ENCODE measurements at places on chromosomes 16 and 17.
A peak's percentile ranks its signal among the peaks of the same experiment; 100 is the strongest.

- DNase-seq = peak; percentile 49
These were observed 25.2 kb upstream of the USP36 start for GRCh38 chr17:78865682-78866390.

DNA sequence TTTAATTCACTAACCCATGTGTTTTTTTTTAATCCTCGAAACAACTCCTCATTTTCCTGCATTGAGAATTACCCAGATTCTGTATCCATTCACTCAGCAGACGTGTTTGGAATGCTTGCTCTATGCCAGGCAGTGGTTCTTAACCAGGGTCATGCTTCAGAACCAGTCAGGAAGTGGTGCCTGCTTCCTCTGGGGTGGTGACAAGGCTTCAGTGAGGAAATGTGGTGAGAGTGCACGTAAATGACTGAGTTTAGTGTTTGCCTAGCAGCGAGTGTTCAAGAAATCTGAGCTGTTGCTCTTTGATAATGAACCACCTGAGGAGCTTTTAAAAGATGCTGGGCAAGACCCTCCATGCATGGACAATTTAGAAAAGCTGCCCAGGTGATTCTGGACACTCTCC lies 9.9 kb downstream of the ZFP90 start:
- DNase-seq = no peak

- no peak for DNase-seq
These were observed 13.2 kb upstream of the HEATR6 start for GRCh38 chr17:60091908-60092331.

GRCh38 chr17:50955667-50956120 lies 89.5 kb upstream of the TOB1 start:
- no peak for DNase-seq

DNA sequence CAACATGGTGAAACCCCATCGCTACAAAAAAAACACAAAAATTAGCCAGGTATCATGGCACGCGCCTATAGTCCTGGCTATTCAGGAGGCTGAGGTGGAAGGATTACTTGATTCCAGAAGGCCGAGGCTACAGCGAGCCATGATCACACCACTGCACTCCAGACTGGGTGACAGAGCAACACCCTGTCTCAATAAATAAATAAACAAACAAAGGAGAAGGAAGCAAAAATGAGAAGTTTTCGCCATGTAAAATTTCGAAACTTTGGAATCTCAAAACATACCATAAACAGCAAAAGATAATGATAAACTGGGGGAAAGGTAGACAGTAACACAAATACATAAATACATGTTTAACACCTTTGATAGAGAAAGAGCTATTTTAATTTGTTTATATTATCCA lies 130.9 kb downstream of the ZFHX3 start:
- DNase-seq = no peak

DNA sequence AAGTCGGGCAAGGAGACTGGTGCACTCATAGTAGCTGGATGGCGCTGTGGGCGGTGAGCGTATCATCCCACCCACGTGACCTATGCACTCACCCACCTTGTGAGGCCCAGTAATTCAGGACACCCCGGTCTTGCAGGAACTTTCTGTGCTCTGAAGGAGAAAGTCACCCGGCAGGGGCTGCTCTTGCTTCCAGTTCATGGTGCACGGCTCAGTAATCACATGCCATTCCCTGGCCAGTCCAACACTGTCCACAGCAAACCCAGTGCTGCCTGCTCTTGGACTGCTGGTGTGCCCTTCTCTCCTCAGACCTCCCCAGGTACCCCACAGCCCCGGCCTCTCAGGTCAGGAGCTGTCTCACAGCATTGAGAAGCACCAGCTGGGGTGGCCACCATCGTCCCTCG lies 16.4 kb upstream of the RHBDF2 start:
- DNase-seq = no peak

DNA sequence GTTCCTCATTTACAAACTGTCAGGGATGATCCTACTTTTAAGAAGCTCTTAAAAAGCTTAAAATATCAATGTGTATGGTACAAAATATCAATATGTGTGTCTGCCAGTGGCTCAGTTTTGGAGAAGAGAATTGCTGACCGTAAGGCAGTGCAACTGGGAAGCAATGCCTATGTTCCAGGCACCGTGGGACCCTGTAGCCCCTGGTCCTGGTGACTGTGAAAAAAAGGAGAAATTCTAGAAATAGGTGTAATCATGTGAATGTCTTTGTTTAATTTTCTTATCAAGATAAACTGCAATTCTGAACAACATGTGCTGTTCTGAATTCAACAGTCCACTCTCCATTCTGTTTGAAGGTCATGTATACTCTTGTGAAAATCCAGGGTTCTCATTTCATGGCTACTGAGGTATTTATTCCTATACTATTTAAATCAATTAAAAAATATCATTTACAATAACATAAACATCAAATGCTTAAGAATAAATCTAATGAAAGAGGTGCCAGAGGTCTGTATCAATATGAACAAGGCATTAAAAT lies 9.4 kb upstream of the HP start:
- no peak for DNase-seq

DNA sequence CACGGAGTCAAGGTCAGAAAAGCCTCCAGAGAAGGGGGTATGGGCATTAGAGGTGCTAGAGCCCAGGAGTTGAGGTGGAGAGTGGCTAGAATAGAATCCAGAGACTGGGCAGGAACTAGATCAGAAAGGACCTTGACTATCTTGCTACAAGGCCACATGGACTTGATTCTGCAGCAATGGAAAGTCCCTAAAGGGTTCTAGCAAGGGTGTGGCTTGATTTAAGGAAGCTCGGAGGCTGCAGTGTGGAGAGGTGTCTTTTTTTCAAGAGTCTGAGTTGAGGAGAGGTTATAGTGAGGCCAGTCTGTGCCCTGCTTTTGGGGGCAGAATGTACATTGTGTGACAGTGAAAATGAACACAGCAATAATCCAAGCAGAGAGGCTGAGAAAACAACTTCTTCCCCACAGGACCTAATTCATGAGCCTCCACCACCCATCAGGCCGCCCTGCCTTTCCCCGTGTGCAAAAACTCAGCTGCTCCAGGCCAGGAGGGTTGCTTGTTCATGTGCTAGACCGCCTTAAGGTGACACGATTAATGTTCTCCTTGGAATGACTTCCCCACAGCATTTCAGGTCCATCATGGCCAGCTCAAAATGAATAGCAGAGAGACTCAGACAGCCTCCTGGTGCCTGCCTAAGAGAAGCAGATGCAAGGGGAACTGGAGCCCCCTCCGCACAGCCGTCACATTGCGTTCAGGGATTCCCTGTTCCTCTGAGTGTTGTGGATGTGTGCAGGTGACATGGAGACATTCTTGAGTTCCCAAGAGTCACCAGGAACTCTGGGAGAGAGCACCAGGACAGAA lies 8.7 kb upstream of the BEAN1 start:
- DNase-seq = no peak

DNA sequence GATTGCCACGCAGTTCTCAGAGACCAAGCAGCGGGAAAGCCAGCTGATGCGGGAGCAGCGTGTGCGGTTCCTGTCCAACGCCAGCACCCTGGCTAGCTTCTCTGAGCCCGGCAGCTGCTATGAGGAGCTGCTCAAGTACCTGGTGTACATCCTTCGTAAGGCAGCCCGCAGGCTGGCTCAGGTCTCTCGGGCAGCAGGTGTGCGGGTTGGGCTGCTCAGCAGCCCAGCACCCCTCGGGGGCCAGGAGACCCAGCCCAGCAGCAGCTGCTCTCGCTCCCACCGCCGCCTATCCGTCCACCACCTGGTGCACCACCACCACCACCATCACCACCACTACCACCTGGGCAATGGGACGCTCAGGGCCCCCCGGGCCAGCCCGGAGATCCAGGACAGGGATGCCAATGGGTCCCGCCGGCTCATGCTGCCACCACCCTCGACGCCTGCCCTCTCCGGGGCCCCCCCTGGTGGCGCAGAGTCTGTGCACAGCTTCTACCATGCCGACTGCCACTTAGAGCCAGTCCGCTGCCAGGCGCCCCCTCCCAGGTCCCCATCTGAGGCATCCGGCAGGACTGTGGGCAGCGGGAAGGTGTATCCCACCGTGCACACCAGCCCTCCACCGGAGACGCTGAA lies 15.2 kb downstream of the CACNA1G start:
- no peak for DNase-seq

DNA sequence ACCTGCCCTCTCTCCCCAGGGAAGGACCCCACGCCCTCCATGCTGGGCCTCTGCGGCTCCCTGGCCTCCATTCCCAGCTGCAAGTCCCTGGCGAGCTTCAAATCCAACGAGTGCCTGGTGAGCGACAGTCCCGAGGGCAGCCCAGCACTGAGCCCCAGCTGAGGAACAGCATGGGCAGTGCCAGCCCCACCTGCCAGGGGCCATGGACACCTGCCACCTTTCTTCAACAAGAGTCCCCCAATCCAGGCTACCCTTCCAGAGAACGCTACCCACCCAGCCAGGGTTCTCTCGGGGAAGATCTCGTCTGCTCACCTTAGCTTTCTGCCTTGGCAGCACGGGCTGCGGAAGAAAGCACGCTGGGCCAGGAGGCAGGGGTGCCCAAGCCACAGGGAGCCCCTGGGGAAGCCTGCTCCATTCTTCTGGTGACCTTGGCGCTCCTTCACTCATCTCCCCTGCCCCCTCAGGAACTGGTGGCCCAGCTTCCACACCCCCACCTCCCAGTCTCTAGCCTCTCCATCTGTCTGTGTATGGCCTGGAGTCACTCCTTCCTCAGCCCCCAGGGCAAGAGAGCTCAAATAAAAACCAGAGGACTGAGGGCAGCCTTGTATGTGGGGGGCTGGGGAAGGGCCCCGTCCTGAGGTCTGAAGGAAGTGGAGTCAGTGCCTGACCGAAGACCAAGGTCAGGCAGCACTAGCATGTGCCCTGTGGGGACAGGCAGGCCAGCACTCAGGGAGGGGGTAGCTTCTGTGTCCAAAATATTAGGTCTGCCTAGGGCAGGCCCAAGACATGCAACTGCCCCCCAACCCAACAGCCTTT lies 6.3 kb downstream of the SLC25A39 start:
- no peak for DNase-seq

GRCh38 chr17:55774846-55775271 lies 24.0 kb downstream of the PCTP start:
- no peak for DNase-seq

DNA sequence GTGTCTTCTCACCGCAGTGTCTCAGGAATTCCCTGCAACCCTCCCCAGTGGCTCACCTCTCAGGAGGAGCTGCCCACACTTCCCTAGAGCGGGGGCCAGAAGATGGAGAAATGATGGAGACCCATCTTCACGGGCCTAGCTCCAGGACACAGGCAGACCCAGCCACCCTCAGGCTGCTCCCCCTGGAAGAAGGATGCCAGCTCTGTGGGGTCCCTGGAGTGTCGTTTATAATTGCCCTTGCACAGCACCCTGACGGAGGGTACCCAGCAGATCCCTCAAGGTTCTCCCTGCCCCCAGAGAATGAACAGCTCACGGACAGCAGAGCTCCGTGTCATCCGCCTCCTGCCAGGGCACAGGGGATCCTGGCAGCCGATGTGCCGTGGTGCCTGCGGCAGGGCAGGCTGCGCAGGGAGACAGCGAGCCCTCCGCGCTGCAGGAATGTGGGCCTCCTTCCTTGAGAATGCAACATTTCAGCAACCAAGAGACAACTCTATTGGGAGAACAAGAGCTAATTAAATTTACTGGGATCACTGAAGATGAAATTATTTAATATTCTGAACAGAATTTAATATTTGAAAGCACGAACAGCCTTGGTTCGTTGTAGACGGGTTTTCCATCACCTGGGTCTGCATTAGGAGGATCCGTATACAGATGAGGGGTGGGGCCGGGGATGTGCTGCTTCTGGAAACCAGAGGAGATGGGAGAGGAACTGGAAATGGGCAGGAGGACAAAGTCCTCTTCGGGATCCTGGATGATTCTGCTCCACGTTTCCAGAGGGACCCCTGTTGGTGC lies 21.0 kb upstream of the RBFOX3 start:
- DNase-seq = no peak

DNA sequence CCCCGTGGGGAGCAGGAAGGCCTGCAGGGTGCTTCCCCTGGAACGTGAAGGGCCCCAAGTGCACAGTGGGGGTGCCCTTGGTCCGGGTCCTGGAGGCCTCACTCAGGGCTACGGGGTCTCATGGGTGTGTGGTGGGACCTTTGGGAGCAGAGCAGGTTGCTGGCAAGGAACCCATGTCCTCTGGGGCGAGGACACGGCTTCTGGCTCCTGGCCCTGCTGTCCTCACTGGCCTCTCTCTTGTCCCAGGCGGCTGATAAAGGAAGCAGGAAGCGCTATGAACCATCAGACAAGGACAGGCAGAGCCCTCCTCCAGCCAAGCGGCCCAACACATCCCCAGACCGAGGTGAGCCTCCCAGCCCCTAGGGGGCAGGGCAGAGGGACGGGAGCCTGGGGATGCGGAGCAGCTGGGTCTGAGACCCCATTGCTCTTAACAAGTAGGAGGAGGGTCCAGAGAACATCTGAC lies 9.8 kb upstream of the IL17C start:
- no peak for DNase-seq

DNA sequence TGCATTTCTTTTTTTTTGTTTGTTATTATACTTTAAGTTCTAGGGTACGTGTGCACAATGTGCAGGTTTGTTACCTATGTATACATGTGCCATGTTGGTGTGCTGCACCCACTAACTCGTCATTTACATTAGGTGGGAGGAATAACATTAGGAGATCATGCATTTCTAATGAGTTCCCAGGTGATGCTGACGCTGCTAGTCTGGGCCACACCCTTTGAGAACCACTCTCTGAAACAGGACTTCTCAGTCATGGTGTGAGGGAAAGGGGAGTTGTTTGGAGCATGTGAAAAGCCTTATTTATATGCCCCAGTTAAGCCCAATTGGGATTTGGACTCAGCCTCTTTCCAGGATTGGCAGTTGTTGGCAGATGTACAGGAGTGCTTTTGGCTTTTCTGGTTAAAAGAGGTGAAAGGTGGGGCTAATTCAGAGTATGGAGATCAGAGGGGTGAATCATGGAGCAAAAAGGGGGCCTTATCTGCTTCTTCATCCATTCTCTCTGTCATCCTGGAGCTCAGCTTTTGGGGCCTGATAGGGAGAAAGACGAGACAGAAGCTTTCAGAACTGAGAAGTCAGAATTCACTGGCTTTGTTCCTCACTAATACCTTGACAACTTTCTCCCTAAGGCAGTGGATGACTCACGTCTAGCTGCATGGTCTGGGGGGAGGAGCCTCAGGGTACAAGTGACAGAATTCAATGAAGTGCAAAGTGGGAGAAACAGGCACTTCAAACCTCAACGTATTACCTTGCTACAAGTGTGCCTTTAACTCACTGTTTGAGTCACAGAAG lies 180.0 kb upstream of the CACNG3 start:
- DNase-seq = no peak

DNA sequence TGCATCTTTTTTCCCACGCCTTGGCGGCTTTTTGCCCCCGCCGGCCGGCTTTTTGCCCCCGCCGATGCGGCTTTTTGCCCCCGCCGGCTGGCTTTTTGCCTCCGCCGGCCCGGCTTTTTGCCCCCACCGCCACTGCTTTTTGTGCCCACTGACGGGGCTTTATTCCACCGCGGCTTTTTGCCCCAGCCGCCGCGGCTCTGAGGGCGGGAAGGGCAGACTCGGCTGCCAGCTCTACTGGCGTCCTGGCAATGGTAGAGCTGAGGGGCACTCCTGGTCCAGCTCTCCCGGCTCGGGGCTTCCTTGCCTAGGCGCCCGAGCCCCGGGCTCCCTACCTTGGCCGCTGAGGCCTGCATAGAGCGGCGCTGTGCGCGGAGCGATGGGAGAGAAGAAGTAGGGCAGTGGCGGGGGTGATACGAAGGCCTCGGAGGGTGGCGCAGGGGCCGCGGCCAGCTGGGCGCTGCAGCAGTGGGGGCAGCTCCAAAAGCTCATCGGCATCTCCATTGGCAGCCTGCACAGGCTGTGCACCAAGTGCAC lies 591.4 kb downstream of the TP53TG3F start:
- DNase-seq = no peak

- DNase-seq = no peak
These were observed 7.3 kb upstream of the SSTR2 start for GRCh38 chr17:73157521-73157890.

Measured in stimulated activated CD4-positive, alpha-beta T cell treated with anti-CD3 and anti-CD28 coated beads, TNF-alpha, amount 100 ng/mL, for 1 hour (primary cell).